ENCODE measurements at places on chromosomes 6 and 20.

DNA sequence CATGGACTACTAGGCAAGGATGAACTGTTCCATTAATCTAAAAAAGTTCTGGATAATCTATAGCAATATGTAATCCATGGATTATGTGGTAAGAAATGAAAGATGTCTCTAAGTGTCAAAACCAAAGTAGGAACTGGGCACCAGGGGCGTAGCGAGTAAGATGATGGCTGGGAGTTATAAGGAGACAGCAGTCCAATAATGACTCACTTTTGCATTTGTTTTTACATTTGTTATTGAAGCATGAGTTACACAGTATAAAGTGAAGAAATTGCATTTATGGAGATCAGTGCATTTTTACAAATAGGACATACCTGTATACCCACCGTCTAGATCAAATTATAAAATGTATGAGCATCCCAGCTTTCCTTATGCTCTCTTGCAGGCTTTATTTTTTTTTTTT lies 878.5 kb upstream of the MAP3K7 start:
- no peak for DNase-seq

DNA sequence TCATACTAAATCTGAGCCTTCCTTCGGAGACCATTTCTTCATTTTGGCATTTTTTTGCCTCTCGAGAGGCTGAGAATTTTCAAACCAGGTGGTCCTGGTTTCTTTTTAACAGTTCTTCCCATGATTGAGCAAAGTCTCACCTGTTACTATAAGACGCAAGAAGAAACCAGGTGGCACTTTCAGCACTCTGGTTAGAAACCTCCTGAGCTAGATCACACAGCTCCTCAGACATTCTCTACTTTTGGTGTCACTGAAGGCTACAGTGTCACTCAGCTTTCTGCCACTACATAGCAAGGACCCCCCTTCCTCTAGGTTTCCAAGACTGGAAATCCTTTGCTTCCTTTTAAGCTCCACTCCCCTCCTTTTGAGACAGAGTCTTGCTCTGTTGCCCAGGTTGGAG lies 7.3 kb downstream of the IFNGR1 start:
- DNase-seq: no peak

DNA sequence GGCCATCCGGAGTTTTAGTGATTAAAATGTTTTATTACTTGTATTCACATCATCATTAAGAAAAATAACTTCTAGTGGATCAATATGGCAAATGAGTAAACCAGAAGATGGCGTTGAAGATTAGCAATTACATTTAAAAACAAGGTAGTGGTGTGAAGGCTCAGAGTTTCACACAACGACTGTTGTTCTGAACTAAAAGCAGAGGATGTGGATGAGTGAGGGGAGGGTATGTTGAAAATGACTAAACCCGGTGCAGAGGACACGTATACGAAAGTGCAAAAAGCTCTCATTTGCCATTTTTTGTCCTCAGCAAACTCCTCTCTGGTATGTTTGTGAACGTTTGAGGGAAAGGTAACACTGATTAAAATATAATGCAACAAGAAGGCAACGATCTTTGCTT lies 1.9 kb upstream of the IRF4 start:
- DNase-seq: no peak

DNA sequence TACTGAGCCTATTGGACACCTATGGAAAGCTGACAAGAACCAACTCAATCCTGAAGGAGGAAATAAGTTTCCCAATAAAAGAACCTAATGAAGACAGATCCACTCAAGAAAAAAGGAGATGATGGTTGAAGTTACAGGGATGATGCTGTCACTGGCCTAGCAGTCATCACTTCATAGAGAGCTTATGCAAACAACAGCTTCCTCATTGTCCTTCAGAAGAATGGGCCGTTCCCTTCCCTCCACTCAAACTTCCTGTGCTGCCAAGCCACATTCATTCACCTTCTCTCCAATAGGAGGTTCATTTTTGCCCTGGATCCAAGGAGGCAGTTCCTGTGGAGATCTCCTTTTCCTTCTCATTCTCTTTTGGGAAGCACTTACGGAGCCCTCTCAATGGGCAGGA lies 13.8 kb upstream of the PM20D2 start:
- no peak for DNase-seq

DNA sequence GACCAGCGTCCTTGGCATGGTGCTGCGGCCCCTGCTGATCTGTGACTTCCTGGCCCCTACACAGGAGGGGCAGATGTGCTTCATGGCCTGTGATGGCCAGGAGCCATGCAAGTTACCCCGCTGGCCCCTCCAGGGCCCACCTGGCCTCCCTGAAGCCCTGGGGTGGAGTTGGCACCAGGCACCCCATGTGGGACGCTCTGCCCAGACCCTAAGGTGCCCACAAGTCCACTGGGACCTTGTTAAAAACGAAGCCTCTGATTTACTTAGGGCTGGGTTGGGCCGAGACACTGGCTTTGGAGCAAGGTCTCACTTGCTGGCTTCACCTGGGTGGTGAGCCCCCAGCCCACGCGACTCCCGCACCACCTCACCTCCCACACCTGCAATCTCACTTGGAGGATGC lies 139.0 kb downstream of the PHACTR3 start:
- DNase-seq: no peak

- DNase-seq: no peak
Observed at GRCh38 chr6:100512203-100512862, 47.6 kb upstream of the SIM1 start.

DNA sequence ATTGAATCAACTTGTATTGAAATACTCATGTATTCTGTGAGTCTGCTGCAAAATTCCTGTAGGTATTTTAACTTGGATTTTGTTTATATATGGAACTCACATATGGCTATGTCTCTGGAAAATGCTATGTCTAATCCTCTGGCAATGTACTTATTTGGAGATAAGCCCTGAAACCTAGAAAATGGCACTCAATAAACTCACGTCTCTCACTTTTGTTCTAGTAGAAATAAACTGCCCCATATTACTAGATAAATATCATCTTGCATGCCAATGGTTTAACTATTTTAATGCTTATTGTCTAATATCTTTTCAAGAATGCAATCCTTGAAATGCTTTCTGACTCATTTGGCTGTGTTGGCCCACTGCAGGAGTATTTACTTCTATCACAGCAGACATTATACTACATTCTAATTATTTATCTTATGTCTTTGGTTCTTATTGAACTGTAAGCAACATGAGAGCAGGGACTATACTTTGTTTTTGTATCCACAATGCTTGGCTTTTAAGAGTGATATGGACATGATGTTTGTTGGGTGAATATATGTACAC lies 292.2 kb upstream of the RSPO3 start:
- DNase-seq: no peak
